HT1080 (cell line): ENCODE measurements at places on chromosomes 11 and 22. TPM values are rescaled to one million over a fixed set of nuclear protein-coding genes. Genes with fewer than 3 reads are reported as not detected.

Gene C11orf87
- 0.02 TPM in 1 of 2 replicates, not detected in the other for total RNA-seq

Gene OR8D4
- total RNA-seq: not detected in 2 replicates

Gene C11orf65
- total RNA-seq: not detected in 2 replicates

Gene RAB36
- 1.4 and 1.9 TPM in 2 replicates for total RNA-seq

Gene MCHR1
- total RNA-seq: 0.14 TPM in 1 of 2 replicates, not detected in the other

Gene GRK3
- total RNA-seq: 1.7 and 2.5 TPM in 2 replicates

Gene CBLIF
- not detected in 2 replicates for total RNA-seq

Gene SLC22A9
- total RNA-seq: not detected in 2 replicates

Gene AIFM3
- 0.63 TPM in 1 of 2 replicates, not detected in the other for total RNA-seq

Gene CRYBB3
- not detected in 2 replicates for total RNA-seq

Gene SH3BP1
- total RNA-seq: 7.8 and 14.2 TPM in 2 replicates

Gene TCN2
- total RNA-seq: 5.3 and 7.4 TPM in 2 replicates

Gene SLC22A8
- not detected in 2 replicates for total RNA-seq

Gene PLAAT2
- total RNA-seq: not detected in 2 replicates

Gene PHF21B
- 1.8 and 3.9 TPM in 2 replicates for total RNA-seq

Gene AQP11
- total RNA-seq: 0.43 and 0.48 TPM in 2 replicates
